Hematopoietic multipotent progenitor cell (in vitro differentiated cells): ENCODE measurements at places on chromosomes 12 and 14. TPM values are rescaled to one million over a fixed set of nuclear protein-coding genes. Genes with fewer than 3 reads are reported as not detected.

Gene LUM
- 0.27 TPM for total RNA-seq

Gene C3AR1
- 2.2 TPM for total RNA-seq

Gene KLHL33
- total RNA-seq = 0.27 TPM

Gene KLRC1
- not detected for total RNA-seq

Gene EIF2S3B
- total RNA-seq = 10.2 TPM

Gene WNT1
- not detected for total RNA-seq

Gene PGF
- under 0.01 TPM for total RNA-seq

Gene AKAP5
- 0.27 TPM for total RNA-seq

Gene RIPK3
- total RNA-seq = 20.2 TPM

Gene IL31
- total RNA-seq = not detected

Gene TAS2R7
- not detected for total RNA-seq
